ENCODE measurements at places on chromosomes 7 and 10. TPM values are rescaled to one million over a fixed set of nuclear protein-coding genes. Genes with fewer than 3 reads are reported as not detected.

NAPEPLD gene
- total RNA-seq, result 8.1 TPM

LIPN gene
- total RNA-seq, result not detected

TMEM236 gene
- 0.05 TPM for total RNA-seq

NAT16 gene
- total RNA-seq, result not detected

GRCh38 chr7:13946181-13946580 is 43.3 kb downstream of the ETV1 start:
- no peaks in the 10 kb centered on the region for H3K27me3 ChIP-seq
- H3K4me1 ChIP-seq, result no peaks in the 10 kb centered on the region
- no peak overlapping the region for H3K27ac ChIP-seq

DNA sequence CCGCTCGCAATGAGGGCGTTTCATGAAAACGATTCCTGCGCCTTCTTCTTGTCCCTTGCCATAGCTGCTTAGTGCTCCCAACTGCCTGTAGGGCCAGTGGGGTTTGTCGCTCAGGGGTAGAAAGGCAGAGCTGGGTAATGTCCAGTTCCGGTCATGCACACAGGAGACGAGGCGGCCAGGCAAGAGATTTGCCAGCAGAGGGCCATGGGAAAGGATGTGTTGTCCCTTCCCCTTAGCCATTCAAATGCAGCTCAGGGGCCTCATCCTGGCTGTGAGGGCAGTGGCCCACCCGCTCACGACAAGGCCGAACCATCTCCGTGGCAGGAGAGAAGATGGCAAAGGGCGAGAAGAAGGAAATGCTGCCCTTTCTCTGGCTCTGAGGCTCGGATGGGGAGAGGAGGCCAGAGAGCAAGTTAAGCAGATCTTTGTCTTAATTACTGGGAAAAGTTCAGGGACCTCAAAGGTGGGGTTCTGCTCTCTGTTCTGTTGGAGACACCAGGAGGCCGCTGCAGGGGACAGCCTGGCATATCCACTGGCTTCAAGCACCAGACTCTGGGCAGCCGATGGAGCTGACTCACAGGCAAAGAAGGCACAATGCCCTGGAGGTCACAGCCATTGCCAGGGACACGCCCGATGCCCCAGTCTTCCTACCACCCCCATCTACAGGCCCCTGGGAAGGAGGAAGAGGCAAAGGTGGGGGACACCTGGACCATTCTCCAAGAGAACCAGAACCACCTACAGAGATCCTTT is 534.8 kb upstream of the MGMT start:
- no peaks in the 10 kb centered on the region for H3K4me1 ChIP-seq
- H3K27me3 ChIP-seq, result peaks cover 9% of the 10 kb centered on the region
- H3K4me3 ChIP-seq, result no peak overlapping the region
- no peaks in the 10 kb centered on the region for H3K36me3 ChIP-seq
- no peak overlapping the region for H3K27ac ChIP-seq

GOT1 gene
- 35.9 TPM for total RNA-seq

- peaks cover 7% of the 10 kb centered on the region for H3K27me3 ChIP-seq
- no peak overlapping the region for H3K4me3 ChIP-seq
- no peaks in the 10 kb centered on the region for H3K4me1 ChIP-seq
- no peak for DNase-seq
- H3K36me3 ChIP-seq, result no peaks in the 10 kb centered on the region
- H3K27ac ChIP-seq, result no peak overlapping the region
These were observed 23.3 kb downstream of the ENKUR start for GRCh38 chr10:24992512-24993133.

Measured in activated T-helper 1 cell treated with anti-CD3 and anti-CD28 coated beads, Interleukin-12 subunit alpha, Interleukin-12 subunit beta, Interleukin-2, Interleukin-4 antibody, amounts not matched to agents 30 ng/mL and 10 ng/mL and 1 ng/mL, durations not matched to agents 14 hours and 24 hours and 36 hours (primary cell).